ENCODE measurements at places on chromosomes 11 and 22.

DNA sequence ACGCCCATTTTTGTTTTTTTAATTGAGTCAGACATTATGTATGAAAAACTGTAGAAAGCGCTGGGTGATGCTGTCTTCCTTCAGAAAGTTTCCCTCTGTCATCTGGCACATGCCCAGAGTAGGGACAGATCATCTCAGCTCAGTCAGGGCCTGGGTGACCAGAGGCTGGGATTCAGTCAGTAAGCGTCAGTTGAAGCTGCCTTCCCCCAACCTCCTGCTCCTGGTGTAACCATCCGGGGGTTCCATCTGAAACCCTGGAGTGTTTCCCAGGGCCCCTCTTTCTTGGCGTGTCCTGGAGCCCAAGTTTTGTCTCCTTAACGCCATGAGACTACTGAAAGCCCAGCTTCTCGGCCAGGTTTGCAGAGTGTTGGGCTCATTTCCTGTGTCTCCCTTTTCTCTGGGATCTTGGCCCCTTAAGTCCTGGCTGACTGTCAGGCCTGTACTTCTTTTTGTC, 10.7 kb downstream of the PPFIA1 start:
- no peak for DNase-seq

GRCh38 chr11:3356858-3357257, 22.1 kb downstream of the ZNF195 start:
- DNase-seq, result no peak

DNA sequence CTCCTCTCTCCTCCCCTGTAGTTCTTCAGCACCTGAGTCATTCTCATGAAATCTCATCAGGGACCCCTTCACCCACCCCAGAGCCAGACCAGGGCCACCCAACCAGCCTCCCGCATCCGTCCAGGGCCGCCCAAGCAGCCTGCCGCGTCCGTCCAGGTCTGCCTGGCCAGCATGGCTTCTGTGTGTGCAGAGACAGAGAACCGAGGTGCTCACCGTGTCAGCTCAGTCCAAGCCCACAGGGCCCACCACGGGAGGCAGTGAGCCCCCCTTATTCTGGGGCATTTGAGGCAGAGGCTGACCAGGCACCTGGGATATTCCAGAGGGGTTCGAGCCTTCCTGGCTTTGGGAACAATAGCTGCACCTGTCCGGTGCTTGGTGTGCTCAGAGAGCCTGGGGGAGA, 1117.3 kb downstream of the BRD1 start:
- no peak for DNase-seq

DNA sequence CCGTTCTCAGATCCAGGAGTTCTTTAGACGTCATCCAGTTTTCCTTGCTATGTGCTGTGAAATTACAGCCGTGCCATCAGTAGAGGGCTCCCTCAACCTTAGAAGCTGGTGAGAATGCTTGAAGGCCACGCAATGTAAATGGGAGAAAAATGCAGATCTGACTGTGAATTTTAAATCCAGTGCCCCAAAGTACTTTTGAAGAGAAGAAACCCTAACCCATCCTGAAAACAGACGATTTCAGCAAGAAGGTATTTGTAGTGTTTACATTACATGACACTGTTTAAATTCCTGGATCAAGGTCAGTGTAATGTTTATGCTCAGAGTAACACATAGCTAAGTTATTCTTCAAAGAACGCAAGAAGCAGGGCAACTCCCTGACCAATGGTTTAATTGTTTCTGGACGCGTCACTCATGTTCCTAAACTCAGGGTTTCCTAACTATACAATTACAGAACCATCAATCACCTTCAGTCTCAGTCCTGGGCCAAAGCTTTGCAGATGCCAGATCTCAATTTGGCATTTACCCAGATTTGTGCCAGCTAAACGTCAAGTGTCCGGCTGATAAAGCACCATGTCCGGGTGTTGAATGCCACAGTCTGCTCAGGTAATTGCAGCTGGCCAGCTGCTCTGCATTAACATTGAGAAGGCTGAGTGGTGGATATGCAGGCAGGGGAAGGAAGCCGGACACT, 38.2 kb downstream of the ADAMTS8 start:
- DNase-seq, result no peak

DNA sequence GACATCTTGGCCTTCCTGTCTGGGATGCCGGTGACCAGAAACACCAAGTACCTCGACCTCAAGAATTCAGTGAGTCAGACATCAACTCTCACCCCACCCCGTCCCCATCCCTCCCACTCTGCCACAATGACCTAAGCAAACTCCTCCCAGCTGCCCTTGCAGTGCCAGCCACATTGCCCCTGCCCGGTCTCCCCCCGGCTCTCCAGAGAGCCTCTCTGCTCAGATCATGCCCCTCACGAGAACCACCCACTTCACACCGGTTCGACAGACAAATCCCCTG, 23.6 kb upstream of the MYRF start:
- no peak for DNase-seq

DNA sequence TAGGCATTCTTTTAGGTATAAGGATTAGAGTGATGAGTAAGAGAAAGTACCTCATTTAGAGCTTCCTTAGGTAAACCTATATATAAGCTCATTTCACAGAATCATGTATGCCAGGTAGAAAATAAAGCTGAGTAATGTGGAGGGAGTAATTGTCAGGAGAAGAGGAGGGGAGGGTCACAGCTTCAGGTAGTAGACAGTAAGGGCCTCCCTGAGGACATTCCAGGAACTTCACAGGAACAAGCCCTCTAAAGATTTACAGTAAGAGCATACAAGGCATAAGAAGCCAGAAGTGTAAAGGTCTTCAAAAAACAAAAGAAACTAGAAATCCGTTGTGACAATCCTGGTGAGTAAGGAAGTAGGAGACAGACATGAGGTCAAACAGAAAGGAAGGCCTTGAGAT, 57.6 kb downstream of the USP47 start:
- no peak for DNase-seq

DNA sequence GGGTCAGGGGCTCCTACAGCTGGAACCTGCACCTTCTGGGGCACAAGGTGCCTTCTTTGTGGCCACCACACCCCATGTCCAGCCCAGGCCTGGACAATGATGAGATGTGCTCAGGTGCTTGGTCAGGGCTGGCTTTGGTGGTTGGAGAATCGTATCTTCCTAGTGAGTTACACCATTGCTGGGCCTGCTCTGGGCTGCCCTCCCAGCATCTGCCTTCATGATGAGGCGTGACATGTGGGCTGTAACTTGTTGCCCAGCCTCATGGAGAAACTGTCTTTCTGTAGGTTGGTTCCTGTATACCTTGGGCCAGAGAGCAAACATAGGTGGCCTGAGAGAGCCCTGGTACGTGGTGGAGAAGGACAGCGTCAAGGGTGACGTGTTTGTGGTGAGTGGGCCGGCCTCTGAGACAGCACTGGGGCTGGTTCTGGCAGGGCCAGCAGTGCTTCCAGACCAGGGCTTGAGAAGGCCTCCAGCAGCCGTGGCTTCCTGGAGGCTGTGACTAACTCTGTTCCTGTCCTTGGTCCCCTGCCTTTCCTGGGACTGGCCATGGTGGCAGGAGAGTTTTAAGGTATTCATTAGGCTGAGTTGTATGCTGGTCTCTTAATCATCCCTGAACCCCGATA, 18.1 kb downstream of the TRMU start:
- no peak for DNase-seq

DNA sequence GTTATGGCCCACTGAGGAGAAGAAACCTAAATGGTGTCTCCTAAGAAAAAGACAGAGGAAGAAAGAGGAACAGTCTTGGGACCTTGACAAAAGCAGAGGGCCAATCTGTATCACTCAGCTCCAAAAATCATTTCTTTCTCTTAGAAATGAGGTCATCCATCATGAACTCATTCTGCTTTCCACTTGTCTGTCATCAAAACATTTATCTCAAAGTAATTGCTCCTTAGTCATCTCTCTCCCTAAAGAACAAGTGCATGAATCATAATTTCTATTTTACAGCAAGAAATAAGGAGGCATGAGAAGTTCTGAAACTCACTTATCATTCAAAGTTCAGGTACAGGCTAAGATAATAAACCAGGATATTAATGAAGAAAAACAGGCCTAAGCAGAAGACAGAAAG, 375.6 kb downstream of the KCNA4 start:
- no peak for DNase-seq

- DNase-seq, result no peak
Observed at GRCh38 chr11:100003985-100004384, 683.1 kb upstream of the ARHGAP42 start.

DNA sequence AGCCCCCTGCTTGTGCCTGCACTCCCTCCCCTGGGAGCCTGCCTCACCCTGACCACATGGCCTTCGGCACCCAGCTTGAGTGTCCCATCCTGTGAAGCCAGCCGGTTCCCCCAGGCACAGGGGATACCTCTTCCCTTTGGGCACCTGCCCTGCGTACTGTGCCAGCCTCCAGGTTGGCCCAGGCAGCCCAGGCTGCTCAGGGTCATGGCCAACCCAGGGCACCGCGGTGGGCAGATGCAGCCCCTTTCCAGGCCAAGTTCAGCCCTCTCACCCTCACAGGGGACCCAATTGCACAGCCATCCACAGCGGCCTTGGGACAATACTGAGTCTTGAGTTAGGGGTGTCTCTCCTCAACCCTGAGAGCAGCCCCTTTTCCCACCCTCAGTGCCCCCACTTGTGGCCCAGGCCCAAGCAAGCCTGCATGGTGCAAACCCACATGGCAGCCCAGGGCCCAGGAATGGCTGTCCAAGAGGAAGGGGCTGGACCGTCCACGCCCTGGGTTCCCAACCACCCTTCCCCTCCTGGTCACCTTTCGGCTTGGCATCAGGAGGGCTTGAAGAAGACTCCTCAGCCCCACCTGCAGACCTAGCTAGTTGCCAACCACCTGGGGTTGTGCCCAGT, 87.7 kb downstream of the CDKN1C start:
- no peak for DNase-seq

DNA sequence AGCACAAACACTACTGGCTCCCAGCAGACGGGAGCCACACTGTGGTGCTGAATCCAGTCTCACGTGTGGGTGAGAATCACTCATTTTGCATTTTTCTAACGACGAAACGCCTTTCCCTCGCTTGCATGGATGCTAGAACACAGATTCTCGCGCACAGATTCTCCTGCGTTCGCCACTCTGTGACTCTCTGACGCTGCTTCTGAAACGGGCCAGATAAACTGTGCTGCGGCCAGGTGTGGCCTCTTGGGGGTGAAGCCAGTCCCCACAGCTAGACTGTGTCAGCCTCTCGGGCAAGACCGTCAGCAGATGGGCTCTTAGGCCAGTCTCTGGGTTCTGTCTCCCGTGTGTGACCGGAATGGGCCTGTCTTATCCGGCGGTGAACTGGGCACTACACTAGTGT, 44.6 kb downstream of the TRMU start:
- no peak for DNase-seq

DNA sequence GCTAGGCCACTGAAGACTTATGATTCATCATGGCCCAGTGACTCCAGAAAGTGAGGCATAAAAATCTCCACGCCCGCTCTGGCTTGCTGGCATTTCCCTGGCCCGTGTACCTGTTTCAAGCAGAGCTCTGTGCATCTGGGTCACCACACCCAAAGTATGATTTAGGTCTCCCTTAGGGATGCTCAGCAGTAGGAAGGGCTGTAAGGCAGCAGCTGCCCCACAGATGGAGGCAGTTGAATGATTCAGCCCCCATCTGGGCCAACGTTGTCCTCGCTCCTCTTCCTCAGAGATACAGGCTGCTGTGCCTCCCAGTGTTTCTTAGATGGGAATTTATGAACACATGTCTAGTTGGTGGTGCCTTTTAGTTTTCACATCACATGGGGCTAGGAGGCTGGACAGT, 21.6 kb downstream of the GPR83 start:
- DNase-seq, result no peak

DNA sequence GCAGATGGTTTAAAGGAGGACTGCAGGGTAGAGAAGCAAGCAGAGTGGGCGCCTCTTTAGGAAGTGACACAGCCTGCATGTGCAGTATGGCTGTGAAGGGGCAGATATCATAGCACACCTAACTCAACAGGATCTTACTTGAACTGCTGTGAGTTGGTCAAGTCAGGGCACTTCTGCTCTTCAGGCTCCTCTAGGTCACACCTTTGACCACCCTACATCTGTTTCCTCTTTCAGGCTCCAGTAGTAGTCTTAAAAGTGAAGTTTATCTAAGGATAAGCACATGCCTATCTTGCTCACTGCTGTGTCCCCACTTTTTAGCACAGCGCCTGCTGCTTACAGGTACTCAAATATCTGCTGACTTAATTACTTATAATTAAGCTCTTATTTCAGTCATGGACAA, 6.5 kb downstream of the MRPL16 start:
- DNase-seq, result no peak

DNA sequence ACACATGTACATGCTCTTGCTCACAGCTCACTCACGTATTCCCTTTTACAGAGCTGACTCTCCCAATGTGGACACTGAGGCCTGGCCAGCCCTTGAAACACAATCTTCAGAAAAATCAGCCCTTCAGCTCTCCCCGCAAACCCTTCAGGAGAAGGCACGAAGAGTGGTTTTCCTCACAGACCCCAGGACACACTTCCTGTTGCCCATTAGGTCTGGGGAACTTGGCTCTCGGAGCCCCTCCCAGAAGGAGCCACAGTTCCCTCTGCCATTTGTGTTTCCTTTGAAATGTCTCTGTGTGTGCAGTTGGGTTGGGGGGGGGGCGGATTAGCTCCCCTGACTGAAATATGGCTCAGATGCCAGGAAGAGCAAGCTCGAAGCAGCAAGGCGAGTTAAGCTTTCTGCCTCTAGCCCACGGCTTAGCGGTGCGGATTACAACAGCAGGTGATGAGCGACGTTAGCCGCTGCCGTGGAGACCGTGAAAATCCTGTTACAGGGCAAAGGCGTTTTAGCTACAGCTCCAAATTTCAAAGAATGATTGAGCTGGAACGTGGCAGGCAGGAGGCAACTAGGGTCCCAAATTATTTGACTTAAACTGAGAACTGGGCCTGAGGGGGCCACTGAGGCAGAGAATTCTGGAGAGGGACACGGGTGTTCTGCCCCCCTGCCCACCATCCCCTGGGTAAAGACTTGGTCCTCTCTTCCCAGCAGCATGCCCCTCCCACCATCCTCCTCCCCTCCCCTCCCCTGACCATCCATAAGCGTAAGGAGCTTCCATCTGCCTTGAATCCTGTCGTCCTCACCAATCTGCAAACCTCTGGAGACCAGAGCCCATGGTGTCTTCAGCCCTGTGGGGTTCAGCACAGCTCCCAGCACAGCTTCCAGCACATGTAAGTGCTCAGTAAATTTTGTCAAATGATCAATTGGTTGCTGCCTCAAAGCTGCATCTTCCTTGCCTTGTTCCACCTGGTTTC, 598.6 kb downstream of the BUD13 start:
- DNase-seq, result no peak

DNA sequence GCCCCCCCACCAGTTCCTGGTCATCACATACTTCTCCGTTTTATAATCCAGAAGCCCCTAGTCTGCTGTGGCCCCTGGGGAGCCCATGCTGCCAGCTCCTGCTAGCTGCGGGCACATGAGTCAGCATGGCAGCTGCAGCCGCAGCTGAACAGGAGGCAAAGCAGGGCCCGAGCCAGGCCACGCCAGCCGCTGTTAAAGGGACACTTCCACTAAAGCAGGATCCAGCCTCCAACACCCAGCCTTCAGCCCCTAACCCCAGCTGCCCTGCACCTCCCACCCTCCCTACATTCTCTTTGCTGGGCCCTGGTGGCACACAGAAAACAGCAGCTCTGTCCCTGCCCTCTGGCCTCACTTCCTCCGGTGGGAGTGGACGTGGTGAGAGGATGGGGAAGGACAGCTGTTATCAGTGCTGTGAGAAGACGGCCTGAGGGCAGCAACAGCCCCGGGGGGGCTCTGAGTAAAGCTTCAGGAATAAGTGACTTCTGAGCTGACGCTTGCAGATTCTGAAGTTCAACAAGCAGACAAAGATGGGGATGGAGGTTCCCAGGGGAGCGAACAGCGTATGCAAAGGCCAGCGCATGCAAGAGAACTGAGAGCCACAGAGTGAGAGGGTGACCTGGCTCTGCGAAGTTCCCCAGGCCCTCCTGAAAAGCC, 688 bp upstream of the LRRC74B start:
- DNase-seq, result no peak

All from C1 segment of cervical spinal cord (tissue), 14 donors.